Natural killer cell (primary cell): ENCODE measurements at places on chromosomes 3 and 15.

GRCh38 chr15:74776821-74777768 lies 4.8 kb upstream of the CSK start:
- DNase-seq: peak; percentile 90

GRCh38 chr3:173954647-173955046 lies 557.1 kb downstream of the NLGN1 start:
- DNase-seq: no peak

GRCh38 chr3:156762631-156763185 lies 63.4 kb upstream of the LEKR1 start:
- no peak for DNase-seq

- DNase-seq: no peak
Observed at GRCh38 chr3:33895658-33896057, 97.2 kb downstream of the PDCD6IP start.

DNA sequence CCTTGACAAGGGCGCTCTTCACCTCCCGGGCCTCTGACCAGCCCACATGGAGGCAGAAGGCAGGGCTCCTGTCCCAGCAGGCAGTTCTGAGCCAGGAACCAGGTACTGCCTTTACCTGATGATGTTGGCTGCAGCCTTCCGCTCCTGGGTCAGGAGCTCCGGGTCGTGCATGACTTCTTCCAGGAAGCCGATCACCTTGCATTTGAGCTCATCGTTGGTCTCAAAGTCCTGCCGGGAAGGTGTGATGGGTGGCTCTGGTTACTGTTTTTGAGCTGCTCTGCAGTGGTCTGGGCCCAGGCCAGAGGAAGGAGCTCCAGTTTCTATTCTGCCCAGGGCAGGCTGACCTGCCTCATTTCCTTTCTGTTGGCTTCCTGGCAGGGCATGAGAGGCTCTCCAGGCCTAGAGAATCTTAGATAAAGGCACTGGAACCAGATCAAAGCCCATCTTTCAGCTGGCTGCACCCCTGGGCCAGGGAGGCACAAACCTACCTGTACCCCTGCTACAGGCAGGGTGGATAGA lies 53.2 kb upstream of the CTSH start:
- DNase-seq: no peak

GRCh38 chr15:72493220-72493619 lies 19.1 kb downstream of the ARIH1 start:
- DNase-seq: no peak

GRCh38 chr3:12265508-12265907 lies 23.4 kb upstream of the PPARG start:
- DNase-seq: no peak

- DNase-seq: no peak
Observed at GRCh38 chr3:151462991-151463390, 2.1 kb upstream of the IGSF10 start.

- DNase-seq: no peak
Observed at GRCh38 chr3:73547427-73548248, 77.1 kb downstream of the PDZRN3 start.

DNA sequence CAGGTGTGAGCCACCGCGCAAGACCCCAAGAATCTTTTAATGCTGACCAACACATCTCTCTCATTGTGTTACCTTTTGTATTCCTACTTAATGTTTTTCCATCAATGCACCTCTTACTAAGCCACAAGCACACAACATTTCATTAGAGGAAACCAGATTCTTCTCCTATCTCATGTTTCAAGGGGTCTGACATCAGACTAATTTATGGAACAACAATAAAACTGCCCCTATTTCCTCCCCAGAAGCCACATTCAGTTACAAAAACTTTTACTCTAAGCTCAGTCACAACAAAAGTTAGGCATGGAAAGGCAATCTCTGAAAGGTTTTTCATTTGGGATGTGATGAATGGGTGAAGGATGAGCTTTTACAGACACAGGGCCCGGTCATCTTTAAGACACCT lies 251.8 kb downstream of the MAGI1 start:
- DNase-seq: no peak

DNA sequence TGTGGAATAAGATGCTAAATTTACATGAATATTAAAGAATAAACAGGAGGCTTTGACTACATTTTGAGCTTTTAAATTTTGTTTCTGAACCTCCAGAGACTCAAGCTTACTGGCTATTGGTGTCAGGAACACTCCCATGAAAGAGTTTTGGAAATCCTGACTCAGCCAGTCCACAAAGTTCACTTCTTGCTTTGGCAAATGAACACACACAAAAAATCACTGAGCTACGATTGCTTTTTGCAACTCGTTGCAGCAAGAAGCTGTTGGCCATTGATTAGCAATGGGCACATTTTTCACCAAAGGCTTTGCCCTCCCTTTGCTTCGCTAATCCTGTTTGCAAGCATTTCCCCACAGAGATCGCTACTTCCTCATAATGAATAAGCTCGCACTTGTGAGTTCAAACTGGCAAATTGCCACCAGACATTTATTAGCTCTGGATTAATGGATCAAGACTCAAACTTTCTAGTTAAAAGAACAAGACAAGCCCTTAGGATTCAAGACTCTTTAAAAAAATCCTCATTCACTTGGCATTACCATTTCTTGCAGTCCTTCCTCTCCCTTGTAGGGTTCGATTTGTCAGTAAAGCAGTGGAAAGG lies 343.2 kb upstream of the ONECUT1 start:
- no peak for DNase-seq

DNA sequence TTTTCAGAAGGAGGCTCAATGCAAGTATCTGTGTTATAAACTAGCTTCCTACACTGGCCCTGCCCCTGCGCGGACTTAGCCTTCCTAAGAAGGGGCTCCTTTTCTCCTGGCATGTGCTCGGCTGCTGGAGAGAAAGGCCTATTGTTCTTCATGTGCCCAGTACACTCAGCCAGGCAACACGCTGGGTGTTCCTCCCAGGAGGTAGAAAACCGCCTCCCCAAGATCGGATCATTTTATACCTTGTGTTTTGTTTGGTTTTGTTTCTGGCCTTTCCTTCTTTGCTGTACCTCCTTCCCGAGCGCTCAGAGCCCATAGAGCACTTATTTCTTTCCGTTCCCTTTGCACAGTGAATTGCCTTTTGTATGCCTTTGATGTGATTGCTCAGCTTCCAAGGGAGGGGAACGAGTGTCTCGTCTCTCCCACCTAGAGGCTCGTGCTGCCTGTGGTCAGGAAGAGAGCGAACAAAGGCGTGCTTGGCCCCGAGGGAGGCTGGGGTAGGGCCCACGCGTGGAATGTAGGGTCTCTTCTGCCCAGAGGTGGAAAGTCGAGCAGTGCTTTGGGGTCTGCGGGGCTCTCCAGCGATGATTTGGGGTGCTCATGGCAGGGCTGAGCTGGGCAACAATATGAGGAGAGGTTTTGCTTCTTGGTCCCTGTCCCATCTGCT lies 30.0 kb downstream of the CCNL1 start:
- peak; percentile 69 for DNase-seq

DNA sequence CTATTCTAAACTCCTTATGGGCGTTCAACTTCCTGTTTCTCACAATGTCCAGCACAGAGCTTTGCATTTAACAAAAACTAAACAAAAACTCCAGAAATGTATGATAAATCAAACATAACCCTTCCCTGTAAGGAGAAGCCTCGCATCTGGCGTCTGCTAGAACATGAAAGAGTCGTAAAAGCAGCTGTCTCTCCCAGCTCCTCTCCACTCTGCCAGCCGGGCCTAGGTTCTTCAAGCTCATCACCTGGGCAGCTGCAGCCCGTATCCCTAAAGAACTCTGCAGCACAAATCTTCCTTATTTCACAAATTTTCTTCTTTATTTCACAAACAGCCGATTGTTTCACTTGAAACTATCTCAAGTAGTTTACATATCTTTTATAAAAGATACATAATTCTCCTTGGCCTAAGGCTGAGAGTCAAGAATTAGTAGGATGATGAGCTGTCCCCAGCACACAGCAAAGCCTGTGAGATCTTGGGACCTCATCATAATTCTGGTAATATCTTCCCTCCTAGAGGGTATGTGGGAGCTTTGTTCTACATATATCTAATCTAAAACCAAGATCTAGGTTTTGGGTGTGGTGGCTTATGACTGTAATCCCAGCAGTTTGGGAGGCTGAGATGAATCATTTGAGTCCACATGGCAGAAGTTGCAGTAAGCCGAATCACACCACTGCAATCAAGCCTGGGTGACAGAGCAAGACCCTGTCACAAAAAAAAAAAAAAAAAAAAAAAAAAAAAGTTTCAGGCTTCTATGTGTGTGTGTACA lies 35.3 kb downstream of the ANXA2 start:
- peak; percentile 8 for DNase-seq

DNA sequence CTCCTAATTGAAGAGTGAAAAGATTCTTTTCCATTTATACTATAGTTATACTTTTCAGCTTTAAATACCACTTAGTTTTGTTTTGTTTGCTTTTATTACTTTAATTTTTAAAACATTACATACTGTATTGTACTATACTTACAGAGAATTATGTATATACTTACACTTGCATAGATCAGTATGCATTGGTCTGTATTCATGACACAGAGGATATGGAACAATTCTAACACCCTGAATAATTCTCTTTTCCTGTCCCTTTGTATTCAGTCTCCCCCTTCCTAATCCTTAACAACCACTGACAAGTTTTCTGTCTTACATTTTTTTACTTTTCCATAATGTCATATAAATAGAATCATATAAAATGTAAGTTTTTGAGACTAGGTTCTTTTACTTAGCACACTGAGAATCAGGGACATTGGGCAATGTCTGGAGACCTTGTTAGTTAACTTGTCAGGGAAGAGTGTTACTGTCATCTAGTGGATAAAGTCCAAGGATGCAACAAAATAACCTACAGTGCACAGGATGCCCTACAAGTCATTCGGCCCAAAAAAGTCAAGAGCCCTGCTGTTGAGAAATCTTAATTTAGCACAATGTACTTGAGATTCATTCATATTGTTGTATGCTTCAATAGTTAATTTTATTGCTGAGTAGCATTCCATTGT lies 95.7 kb upstream of the MCTP2 start:
- no peak for DNase-seq

DNA sequence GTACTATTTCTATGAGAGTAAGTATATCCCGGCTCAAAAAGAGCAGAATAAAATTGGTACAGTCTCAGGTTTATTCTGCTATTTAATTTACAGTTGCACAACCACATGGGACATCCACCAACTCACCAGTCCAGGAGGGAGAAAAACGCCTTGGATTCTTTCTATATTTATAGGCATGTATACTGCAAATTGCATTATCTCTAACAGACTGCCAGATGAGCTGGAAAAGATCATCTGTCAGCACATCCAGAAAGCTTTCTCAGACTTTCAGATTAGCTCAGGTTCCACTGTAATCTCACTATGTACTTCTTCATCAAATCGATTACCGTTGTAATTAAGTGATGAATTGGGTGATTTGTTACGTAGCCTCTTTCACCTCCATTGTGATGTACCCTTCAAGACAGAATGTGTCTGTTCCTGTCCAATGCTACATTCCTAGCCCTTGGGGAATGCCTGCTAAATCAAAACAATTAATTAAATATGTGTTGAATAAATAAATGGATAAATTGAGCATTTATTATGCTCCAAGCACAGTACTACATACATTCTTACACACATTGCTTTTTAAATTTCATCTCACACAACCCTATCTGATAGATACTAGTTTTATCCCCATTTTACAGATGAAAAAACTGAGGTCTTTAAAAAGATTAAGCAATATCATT lies 38.1 kb upstream of the TMC3 start:
- DNase-seq: no peak

DNA sequence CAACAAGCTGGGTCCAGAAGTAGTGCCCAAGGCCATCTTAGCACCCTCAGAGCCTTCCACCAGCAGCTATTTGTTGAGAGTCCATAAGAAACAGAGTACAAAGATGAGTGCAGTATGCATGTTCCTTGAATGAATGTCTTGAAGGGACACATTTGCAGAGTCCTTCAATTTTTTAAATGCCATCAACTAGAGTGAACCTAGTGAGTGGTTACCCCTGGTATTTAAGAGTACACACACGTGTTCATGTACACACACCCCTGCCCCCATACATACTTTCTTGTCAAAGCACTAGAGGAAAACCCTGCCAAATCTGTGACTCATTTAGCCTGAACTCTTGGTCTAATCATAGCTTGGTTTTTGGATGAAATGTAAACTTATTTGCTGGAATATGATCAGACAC lies 84.5 kb upstream of the GALNT15 start:
- DNase-seq: no peak

GRCh38 chr3:196012481-196012880 lies 69.4 kb downstream of the TFRC start:
- no peak for DNase-seq

GRCh38 chr3:165641569-165642310 lies 195.5 kb downstream of the BCHE start:
- DNase-seq: no peak

- DNase-seq: no peak
Observed at GRCh38 chr3:115194476-115194875, 47.4 kb upstream of the ZBTB20 start.

GRCh38 chr3:112007633-112008032 lies 8.9 kb downstream of the TAGLN3 start:
- DNase-seq: no peak

GRCh38 chr15:22795206-22796063 lies 9.0 kb downstream of the NIPA1 start:
- DNase-seq: no peak

GRCh38 chr3:52050571-52050970 lies 5.8 kb downstream of the DUSP7 start:
- no peak for DNase-seq

DNA sequence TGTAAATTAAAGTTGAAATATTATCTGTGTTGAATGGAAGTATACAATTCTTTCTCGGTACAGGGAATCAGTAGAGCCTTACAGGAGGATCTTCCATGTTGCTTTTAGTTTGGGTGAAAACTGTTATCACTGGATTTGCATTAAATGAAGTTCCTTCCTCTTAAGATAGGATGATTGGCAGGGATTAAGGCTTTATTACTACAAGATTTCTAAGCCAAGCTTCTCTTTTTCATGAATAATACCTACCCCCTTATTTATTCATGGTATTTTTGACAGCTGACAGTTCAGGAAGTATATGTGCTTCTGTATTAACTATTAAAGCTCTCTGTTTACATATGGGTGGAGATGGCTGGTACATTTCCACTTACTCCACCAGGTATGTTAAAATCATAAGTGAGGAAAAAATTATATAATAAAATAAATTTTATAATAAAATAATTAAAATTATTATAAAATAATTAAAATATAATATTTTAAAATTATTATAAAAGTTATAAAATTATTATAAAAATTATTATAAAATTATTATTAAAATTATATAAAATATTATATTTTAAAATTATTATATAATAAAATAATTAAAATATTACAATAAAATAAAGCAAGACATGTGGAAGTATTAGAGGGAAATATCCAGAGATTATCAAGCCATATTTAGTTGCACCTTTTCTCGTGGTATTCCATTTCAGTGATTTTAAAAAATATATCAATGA lies 332.9 kb downstream of the ROBO2 start:
- DNase-seq: no peak

GRCh38 chr3:14837186-14837877 lies 18.6 kb downstream of the FGD5 start:
- DNase-seq: no peak

GRCh38 chr3:46708401-46709156 lies 7.4 kb downstream of the TMIE start:
- DNase-seq: peak; percentile 13

GRCh38 chr3:70737666-70738290 lies 425.3 kb upstream of the MDFIC2 start:
- DNase-seq: no peak
